SW 1271 (cell line): ENCODE measurements at places on chromosomes 6 and 20.

DNA sequence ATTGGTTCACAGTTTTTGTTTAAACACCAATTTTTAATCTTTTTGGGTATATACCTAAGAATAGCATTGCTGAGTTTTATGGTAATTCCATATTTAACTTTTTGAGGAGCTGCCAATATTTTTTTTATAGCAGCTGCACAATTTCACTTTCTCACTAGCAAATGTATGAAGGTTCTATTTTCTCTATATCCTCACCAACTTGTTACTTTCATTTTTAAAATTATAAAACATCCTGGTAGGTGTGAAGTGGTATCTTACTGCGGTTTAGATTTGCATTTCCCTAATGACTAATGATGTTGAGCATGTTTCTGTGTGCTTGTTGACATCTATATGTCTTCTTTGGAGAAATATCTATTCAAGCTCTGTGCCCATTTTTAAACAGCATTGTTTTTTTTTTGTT is 452.1 kb downstream of the GRIK2 start:
- DNase-seq = no peak

DNA sequence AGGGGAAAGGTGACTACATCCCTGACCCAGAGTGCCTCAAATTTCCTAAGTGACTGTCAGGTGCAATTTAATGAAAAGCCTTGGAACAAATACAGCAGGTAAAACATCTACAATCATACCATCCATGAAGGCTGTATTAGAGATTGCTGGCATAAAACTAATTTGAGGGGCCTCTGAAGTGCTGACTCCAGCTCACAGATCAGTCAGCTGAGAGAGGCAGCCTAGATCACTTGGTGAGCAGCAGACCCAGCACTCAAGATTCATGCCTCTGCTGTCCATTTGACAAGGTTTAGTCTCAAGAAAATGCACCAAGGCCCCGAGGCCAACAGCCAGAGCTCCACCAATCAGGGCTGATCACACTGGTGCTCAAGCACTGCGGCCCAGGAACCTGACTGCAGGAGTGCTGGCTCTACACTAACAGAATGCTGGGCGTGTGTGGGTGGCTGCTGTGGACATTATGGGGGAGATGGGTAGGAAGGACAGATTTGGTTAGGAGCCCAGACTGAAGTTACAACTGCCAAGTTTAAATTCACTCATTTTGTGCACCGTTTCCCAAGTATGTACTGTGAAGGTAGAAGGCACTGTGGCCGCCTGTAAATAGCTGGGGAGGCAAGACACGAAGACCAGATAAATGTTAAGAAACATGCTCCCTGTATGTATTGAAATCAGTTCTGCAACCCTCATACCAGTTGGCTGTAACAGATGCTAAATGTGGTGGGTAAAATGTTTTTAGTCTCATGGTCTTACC is 28.2 kb downstream of the SNX5 start:
- DNase-seq = no peak

DNA sequence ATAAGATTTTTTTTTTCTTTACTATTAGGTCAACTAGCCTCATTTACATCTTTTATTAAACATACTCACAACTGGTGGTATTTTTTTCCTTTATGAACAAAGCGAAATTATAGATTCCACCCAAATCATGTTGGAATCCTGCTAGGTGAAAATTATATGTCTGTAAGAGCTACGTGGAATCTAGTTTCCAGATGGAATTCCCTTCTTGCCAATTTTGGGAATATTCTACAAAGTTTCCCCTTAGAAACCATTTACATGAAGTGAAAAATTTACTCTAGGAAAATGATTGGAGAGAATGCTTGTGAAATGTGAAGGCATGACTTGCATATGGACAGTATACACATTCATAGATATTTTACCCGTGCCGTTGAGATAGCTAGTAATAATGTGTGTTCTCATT is 1111.3 kb downstream of the KIF16B start:
- DNase-seq = no peak

DNA sequence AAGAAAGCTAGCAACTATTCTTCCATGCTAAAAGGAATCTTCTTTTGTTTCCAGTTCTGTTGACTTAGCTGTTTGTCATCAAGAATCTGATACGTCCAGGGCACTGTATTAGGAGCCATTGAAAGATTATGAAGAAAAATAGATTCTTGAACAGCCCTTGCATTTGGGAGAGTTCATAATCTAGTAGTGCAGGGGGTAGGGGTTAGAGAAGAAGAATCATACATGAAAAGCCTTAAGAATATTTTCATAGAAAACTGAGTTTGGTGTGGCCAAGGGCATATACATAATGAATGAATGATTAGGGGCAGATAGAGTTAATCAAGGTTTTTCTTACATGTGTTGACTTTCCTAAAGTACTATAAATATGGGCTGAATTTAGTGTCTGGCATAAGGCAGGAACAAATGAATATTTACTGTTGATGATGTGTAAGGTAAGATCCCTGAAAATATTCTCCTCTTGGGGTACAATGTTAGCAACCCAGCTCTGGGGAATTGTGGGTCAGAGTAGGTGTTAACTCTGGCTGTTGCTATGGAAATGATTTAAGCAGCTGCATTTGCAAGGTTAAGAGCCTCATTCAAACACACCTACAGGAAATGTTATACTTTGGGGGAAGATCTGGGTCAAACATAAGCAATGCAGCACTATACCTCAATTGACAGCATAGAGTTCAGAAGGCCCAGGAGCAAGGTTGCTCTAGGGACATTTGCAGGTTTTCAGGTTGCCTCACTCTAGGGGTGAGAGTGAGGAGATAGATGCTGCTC is 667.3 kb upstream of the CITED2 start:
- no peak for DNase-seq

- no peak for DNase-seq
Measured at GRCh38 chr6:25217302-25217701, 61.9 kb upstream of the CARMIL1 start.

DNA sequence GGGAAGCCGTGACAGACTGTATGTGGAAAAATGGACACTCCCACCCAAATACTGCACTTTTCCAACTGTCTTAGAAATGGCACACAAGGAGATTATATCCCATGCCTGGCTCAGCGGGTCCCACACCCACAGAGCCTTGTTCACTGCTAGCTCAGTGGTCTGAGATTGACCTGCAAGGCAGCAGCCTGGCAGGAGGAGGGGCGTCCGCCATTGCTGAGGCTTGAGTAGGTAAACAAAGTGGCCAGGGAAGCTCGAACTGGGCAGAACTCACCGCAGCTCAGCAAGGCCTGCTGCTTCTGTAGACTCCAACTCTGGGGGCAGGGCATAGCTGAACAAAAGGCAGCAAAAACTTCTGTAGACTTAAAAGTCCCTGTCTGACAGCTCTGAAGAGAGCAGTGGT is 11.4 kb upstream of the RNF146 start:
- no peak for DNase-seq

- no peak for DNase-seq
Measured at GRCh38 chr6:111738156-111738555, 132.5 kb upstream of the TRAF3IP2 start.

- DNase-seq = no peak
Measured at GRCh38 chr6:31096656-31097055, 15.7 kb downstream of the C6orf15 start.

DNA sequence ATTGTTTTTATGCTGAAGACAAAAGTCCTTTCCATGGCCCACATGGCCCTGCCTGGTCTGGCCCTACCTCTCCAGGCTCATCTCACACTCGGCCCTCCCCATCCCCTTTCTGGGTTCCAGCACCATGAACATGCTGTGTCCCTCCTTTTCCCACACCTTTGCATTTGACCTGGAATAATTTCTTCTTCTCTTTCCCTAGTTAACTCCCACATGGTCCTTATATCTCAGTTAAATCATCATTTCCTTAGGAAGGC is 38.9 kb downstream of the PIGU start:
- no peak for DNase-seq

GRCh38 chr6:143773506-143774150 is 69.5 kb upstream of the LTV1 start:
- DNase-seq = no peak
